ENCODE measurements at places on chromosomes 2 and 18.

GRCh38 chr2:177549171-177549570 is 156.6 kb downstream of the AGPS start:
- DNase-seq = no peak

- DNase-seq = no peak
Observed at GRCh38 chr2:64697297-64698176, 43.8 kb upstream of the SERTAD2 start.

GRCh38 chr18:71322201-71322600 is 1033.4 kb downstream of the SOCS6 start:
- DNase-seq = no peak

DNA sequence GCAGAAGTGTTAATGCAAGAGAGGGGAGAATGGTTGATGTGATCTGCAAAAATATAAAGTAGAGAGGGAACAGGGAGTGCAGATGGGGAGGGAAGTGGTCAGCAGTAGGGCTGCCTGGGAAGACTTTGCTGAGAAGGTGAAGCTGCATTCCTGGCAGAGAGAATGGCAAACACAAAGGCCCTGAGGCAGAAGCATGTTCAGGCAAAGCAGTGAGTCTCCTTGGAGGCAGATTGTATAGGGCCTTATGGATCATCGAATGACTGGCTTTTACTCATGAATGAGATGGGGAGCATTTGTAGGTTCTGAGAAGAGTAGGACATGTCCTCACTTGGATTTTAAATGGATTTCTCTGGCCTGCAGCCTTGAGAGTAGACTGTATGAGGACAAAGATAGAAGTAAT is 9.5 kb downstream of the ITGA6 start:
- no peak for DNase-seq

DNA sequence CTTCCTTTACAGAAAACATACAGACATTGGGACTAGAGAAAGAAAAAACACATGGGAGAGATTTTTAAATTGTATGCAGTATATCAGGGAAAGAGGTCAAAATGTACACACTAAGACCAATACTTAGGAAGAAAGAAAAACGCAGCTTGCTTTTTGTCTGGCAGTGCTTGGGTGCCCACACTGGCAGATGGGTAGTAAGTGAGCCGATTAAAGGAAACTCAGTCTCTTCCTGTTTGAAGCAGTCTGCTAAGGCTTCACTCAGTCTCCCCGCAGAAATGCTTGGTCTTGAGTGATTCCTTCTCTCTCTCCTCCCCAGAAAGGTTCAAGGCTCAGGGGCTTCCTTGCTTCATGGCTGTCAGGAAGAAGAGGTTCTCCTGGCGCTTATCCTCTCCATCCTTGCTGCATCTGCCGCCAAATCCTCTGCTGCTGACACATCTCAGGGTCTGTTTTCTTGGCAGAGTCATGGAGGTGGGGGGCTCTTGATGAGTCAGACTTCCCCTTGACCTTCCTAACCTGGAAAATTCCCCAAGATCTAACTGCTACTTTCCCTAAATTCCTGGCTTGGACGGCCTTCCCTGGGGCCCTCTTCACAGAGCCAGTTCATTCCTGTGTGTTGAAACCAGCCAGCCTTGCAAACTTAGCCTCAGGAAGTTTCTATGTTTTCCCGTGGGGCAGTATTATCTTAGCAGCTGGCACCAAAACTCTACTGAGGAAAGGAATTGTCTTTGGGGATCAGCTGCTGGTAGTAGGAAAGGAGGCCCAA is 10.5 kb upstream of the TMSB10 start:
- DNase-seq = no peak

GRCh38 chr18:74692367-74693013 is 94.8 kb downstream of the ZNF407 start:
- no peak for DNase-seq

- DNase-seq = peak; percentile 54
Observed at GRCh38 chr2:25673300-25674076, at the start of gene DTNB. Gene DTNB, minus strand, starts transcription at chr2:25673577. Its CDS starts 20,917 bp downstream, at chr2:25652660.

DNA sequence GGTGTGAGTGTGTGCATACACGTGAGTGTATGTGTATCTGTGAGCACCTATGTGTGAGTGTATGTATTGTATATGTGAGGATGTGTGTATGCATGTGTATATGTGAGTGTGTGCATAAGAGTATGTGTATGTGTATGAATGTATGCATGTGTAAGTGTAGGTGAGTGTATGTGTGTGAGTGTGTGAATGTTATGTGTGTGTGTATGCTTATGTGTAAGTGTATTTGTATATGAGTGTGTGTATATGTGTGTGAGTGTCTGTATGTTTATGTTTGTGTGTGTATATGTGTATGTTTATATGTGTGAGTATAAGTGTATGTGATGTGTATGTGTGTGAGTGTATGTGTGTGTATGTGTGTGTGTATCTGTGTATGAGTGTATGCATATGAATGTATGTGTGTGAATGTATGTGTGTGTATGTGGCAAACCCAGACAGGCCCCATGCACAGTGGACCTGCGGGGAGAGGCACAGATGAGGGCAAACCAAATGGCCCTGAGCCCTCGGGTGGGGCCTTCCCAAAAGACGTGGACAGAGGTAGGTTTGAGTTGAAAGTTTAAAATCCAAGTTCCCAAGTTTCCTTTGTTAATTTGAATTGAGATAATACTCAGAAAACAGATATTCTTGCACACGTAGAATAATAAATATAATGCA is 51.5 kb downstream of the EDAR start:
- DNase-seq = no peak

DNA sequence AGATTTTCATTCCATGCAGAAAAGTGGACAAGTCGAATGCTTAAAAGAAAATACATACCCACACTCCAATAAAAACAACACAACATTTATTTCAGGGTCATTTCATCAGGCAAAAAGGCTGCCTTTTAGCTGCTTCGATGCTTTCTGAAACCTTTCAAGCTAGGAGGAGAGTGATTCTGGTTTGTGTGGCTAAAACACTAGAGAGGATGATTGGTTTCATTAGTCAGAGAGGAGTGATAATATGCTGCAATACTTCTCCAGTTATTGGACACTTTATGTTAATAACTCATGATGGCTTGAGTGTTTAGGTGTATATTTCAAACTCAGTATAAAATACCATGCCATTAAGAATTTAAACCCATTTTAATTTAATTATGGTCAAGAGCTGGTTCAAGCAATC is 614.0 kb downstream of the SLC4A3 start:
- no peak for DNase-seq

DNA sequence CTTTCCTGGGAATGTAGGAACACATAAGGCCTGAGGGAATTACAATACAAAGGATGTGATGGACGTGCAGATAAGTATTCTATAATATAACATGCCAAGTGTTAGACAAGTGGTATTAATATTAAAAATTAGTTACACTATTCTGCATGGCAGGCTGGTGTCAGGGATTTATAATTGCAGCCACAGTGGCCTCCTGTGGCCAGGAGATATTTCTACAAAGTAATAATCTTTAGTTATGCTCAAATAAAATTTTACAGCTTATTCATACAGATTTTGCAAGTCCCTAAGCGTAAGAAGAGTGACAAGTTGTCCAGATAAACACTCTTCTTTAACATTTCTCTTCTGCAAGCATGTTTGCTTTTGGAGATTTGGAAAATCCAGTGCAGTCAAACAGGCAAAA is 90.4 kb upstream of the CBLN2 start:
- no peak for DNase-seq

- no peak for DNase-seq
Observed at GRCh38 chr2:234447189-234447588, 49.7 kb downstream of the ARL4C start.

DNA sequence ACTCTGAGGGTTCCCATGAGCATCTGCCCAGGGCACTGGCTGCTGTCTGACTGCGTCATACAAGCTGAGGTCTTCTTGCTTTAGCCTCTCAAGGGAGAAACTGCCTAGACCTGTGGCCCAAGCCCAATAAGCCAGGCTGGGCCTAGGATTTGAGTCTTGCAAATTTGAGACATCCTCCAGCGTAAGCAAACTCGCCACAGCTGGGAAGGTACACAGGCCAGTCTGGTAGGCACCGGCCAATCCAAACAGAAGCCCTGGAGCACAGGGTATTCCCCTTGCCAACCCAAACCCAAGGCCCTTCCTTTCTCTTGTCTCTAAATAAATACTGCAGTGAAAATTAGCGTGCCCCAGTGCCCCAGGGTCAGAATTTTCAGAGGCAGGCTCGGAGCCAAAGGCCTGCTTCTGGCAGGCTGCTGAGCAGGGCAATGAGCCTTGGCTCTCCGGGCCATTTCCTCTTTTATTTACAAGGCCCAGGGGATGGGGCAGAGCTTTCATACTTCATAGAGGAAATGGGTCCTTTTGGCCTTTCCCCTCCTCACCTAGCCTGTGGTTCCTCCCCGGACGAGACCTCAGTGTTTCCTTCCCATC is 33.3 kb downstream of the POLR1A start:
- DNase-seq = no peak

- DNase-seq = no peak
Observed at GRCh38 chr2:144643537-144644336, 123.8 kb upstream of the ZEB2 start.

DNA sequence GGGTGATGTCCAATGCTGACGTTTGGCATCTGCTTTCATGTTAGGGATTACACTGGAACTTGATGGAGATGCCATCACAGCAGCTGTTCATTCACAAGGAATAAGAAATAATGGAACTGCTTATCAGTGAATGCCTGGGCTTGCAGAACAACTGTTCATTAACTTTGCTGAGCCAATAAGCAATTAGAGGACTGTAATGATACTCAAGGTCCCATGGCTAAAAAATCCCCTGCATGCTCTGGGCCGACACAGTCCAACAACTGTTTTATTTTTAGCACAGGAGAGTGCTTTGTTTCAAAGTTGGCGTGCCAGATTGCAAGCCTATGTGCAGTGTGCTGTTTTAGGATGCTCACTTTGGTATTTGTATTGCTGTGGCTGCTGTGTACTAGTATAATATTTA is 408.0 kb upstream of the RGPD4 start:
- no peak for DNase-seq

DNA sequence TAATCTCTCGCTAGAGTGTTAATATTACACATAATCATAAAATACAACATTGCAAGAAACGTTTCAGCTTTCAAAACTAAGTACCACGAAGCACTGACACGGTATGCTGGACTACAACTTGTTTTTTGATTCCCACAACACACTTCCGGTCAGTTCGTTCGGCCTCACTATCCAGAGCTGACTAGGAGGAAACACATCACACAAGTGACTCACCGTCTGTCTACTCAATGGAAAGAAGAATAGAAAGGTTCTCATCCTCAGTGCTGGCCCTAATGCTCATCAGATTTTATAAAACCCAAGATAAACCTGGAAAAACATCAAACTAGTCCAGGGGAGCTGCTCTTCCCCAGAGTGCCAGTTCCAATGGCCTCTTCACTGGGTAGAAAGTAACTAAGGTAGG is 42.9 kb downstream of the ZNF385B start:
- DNase-seq = no peak

GRCh38 chr2:178330175-178331017 is 120.6 kb downstream of the PRKRA start:
- no peak for DNase-seq

GRCh38 chr2:104856086-104856972 is 2.4 kb downstream of the POU3F3 start:
- no peak for DNase-seq

GRCh38 chr2:190722061-190722759 is 73.3 kb downstream of the NAB1 start:
- no peak for DNase-seq

- DNase-seq = no peak
Observed at GRCh38 chr2:2892378-2892777, 485.2 kb downstream of the EIPR1 start.

DNA sequence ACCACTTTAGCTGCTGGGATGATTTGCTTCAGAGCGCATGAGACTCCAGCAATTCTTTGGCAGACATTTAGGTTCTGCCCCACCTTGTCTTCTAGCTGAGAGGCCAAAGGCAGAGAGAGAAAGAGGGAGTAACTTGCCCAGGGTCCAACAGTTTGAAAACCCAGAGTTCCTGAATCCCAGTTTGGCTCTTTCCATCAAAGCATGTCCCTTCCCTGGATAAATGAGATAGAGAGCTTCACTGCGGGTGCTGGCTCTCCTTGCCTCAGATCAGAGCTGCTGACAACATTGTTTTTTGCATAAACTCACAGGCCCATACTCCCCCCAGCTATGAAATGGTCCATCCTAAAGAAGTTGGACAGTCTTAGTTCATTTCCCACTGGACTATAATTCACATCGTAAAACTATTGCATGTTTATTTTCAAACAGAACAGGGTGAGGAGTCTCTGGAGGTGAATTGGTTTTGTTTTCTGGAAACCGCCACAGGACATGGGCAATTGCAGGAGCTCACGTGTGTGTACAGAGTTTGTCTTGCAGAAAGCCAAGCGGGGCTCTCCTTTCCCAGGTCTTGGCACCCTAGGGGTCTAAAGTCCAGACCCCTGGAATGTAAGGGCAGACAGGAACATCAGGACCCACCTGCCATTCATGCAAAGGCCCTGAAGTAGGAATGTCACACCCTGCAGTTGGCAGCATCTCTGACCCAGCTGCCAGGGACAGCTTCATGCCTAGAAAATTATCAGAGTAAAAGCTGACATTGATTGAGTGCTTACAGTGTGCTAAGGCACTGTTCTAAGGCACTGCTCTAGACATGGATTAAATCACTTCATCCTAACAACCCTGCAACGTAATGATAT is 25.0 kb upstream of the SLC14A2 start:
- no peak for DNase-seq

DNA sequence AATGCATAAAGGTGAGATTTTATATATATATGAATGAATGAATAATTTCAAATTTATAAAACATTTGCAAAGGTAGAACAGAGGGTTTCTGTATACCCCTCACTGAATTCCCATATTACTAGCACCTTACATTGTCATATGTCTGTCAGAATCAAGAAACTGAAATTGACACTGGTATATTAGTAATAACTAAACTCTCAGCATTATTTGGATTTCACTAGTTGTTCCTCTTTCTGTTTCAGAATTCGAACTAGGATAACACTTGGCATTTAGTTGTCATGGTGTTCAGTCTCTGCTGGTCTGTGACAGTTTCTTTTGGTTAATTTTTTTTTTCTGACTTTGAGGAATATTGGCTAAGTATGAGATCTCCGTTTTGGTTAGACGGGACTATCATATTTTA is 275.9 kb downstream of the DCC start:
- no peak for DNase-seq

GRCh38 chr18:79560042-79560860 is 119.4 kb upstream of the CTDP1 start:
- DNase-seq = no peak

- no peak for DNase-seq
Observed at GRCh38 chr2:224518806-224519580, 66.2 kb downstream of the CUL3 start.

- no peak for DNase-seq
Observed at GRCh38 chr18:58064406-58064998, 20.5 kb downstream of the NEDD4L start.

GRCh38 chr18:56302156-56302555 is 336.2 kb downstream of the TXNL1 start:
- no peak for DNase-seq

DNA sequence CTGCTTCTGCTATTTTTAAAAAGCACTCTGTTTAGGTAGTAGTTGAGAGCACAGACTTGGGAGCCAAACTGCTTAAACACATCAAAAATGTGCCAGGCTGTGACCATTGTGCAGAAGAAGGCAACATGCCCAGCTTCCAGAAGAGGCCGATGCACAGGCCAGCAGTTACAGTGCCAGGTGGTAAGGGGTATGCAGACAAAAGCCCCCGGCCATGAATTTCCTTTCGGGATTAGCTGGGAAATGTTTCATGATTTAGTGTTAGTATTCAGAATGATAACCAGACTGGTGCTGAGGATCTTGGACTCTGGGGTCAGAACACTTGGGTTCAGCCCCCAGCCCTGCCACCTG is 40.0 kb upstream of the ATG16L1 start:
- no peak for DNase-seq

- no peak for DNase-seq
Observed at GRCh38 chr2:212384027-212384426, 154.6 kb downstream of the ERBB4 start.

- DNase-seq = no peak
Observed at GRCh38 chr2:64601034-64601754, 52.5 kb downstream of the SERTAD2 start.
